NT2/D1 (cell line): ENCODE measurements at places on chromosomes 5 and 9.

- no peak for DNase-seq
These were observed 118.6 kb downstream of the ZSWIM6 start for GRCh38 chr5:61450493-61451279.

DNA sequence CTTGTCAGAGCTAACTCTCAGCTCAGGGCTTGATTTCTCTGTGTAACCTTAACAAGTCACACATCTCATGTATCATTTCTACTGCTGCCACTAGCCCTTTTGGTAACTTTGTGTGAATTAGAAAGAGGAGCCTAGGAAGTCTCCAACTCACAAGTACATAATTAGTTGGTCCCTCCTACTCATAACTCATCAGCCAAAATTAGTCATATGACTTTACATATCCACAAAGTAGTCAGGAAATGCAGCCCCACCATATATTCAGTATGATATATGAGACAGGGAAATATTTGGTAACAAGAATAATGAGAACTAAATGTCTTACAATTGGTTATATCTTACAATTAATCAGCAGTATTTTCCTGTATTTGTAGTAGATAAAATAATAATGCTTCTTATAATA, 250.2 kb downstream of the SH3GL2 start:
- no peak for DNase-seq

DNA sequence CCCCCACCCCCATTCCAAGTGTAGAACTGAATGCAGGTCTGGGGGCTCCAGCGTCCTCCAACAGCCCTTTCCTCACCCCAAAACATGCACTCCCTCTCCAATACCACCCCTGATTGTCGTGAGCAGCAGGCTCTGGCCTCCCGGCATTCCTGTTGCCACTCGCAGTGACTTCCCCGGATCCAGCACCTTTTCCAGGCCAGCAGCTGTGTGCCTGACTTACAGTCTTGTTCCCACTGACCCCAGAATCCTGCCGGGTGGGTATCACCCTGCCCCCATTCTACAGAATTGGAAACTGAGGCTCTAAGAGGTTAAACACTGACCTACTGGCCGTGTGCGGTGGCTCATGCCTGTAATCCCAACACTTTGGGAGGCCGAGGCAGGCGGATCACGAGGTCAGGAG, 127.2 kb downstream of the OLFM1 start:
- DNase-seq = no peak

GRCh38 chr5:101103874-101104273, 200.8 kb upstream of the ST8SIA4 start:
- DNase-seq = no peak

DNA sequence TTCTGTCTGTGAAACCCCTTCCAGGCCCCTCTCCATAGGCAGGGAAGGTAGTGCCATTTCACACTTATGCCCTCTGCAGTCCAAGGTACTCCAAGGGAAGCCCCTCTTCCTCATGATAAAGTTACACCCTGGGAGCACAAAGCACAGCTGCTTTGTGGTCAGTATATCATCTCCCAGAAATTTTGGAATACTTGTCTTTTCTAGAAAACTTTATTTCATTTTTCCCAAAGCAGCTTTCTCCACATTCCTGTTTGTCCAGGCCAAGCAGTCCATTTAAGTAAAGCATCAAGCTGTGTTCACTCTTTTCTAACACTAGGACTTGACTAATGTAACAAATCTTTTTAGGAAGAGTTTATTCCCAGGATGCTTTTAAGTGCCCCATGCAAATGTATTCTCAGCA, 371.8 kb upstream of the RGMB start:
- DNase-seq = no peak

DNA sequence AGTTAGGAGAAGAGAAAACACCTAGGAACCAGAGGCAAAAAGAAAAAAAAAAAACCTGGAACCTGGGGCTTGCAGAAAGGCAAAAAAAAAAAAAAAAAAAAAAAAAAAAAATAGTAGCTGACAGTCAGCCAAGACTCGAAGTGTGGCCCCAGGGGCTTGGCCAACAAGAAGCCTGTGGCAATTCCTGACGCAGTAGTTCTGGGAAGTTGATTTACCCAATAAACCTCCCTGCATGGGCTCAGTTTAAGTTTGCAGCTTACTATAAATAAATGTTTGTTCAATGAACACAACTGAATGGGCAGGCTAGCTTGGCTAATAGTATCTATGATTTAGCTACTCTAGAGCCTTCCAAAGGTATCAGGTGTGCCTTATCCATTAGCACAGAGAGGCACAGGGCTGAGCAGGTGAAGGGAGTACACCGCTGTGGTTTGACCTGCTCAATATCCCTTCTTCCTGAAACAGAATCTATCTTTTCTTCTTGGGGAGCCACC, 21.3 kb upstream of the GLRX start:
- DNase-seq = no peak

GRCh38 chr9:130422546-130422945, 22.2 kb upstream of the ASS1 start:
- DNase-seq = no peak

DNA sequence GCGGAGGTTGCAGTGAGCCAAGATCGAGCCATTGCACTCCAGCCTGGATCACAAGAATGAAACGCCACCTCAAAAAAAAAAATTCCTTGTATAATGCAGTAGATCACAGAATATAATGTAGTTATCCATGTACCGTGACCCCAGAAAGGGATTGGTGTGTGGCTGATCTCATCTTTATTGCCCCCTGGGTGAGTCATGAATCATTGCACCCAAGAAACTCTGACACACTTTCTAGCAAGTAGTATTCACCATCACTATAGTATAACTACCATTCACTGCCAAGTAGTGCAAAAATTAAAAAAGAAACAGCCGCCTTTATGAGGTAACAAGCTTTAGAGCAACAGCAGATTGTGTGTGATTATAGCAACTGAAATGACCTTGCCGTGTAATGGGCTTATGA, 23.7 kb upstream of the ANKH start:
- no peak for DNase-seq

GRCh38 chr9:127221695-127222094, 42.9 kb upstream of the GARNL3 start:
- DNase-seq = no peak

- no peak for DNase-seq
These were observed 737 bp downstream of the NANS start for GRCh38 chr9:98057138-98057799.

DNA sequence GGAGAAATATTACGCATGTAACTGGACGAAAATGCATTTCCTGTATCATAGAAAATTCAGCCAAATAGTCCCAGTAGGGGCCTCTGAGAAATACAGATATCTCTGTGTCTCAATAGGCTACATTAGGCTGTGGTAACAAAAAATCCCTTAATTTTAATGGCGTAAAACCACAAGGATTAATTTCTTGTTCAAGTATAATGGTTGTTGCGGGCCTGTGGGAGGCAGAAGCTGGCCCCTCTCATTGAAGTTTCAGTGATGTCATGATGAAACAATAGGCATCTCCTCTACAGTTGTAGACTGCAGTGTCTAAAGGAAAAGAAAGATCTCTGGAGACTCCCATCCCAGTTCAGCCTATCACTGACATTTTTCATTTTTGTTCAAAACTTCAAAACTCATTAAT, 1625.6 kb upstream of the C9orf72 start:
- no peak for DNase-seq

GRCh38 chr9:97573482-97574073, 59.6 kb downstream of the TSTD2 start:
- no peak for DNase-seq
